ENCODE measurements at places on chromosomes 5 and 9.

GRCh38 chr5:181107699-181108098, 23.3 kb downstream of the OR2V1 start:
- DNase-seq, result no peak

DNA sequence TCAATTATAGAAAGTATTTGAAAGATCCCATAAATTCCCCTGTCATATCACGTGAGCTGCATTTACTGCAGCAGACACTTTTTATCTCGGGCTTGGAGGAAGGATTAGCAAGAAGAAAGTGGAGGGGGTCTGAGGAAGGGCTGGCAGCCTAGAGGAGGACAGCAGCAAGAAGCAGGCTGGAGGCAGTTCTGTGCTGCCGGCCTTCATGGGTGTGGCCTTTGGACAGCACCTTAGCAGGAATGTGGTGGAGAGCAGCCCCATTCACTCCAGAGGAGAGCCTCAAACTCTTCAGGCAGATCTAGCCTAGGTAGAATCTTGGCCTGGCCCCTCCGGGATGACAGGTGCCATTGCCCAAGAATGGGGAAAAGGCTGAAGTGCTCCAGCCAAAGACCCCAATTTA, 89.8 kb upstream of the GABRP start:
- DNase-seq, result no peak

DNA sequence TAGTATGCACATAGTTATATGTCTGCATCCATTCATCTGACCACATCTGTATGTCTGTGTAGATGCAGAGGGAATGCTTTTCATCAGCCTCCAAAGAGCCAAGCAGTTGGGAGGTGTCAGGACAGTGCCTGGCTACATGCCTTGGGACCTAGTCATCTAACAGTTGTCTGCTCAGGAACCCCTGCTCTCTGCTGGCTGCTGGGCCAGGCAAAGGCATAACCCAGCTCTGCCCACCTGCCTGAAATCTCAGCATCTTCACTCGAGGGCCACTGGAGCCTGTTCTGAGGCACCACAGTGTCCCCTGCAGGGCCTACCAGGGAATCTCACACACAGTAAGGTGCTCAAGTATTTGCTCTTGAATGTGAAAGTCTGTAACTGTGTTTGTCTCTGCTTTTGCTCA, 3.7 kb downstream of the C9orf50 start:
- peak; percentile 26 for DNase-seq

DNA sequence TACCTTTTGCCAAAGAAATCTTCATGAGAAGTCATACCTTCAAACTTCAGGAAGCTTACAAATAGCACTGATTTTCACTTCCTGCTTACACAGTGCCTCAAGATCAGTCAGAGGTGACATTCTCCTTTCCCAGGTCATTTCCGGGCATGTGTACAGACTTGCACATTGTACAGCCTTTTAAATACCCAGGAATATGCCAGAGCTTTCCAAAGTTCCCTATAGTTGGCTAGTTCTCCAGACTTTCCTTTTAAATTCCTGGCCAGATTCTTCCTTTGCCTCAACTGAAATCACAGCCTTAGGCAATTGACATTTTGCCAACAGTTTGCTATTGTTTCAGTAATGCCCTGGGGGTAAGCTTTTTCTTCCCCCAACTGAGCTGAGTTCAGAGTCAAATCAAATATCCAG, 47.2 kb downstream of the RFX3 start:
- no peak for DNase-seq

GRCh38 chr5:13830536-13830935, 114.0 kb downstream of the DNAH5 start:
- DNase-seq, result no peak

GRCh38 chr5:155936520-155937406, 390.2 kb upstream of the SGCD start:
- no peak for DNase-seq

DNA sequence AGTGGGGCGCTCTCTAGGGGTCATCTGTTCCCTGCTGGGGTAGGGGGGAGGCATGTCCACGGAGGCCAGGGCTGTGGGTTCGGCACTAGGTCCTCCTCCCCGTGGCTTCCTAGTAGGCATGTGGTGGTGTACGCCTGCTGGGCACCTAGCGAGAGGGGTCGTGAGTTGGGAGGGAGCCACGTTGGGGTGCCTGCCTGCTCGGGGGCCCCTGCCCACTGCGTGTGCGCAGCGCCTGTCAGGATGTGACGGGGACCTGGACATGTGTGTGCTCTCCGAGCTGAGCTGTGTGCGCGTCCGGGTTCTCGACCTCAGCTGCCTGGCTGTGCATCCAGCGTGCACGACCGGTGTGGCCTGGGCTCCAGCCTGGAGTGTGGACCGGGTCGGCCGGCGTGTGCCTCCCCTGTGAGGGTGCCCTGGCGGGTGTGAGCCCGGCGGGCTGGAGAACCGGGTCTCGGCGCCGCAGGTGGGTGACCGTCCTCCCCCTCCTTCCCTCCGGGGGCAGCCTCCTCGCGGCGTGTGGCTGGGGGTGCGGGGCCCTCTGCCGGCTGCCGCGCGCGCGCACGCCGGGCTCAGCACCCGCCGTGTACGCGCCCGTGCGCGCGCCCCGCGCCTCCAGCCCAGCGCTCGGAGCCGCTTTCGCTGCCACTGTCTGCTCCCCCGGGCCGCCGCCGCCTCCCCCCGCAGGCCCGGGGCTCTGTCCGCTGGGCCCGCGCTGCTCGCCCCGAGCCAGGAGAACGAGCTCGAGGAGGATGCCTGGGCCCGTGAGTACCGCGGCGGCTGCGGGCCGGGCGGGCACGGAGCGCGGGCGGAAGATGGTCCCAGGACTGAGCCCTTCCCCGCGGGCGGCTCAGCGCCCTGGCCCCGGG, at the start of gene PRR7:
TSS of gene PRR7 (plus strand) at position 615 of the 866 bp plus-strand sequence. CDS start 8,254 bp downstream, outside the sequence.
- peak; percentile 4 for DNase-seq

DNA sequence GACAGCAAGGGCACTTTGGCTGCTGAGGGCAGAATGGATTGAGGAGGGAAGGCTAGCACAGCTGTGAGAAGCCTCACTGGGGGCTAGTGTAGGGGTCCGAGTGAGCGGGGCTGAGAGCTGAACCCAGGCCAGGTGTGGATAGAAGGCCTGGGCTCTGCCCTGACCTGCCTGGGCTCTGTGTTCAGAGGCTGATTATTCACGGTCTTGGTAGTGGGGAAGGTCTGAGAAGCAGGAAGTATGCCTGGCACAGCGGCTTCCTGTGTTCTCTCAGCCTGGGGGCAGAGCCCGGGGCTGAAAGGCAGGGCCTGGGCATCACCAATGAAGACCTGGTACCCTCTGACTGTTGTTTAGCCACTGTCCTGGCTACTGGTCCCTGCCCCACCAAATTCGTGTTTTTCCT, 136.4 kb upstream of the TBC1D2 start:
- DNase-seq, result no peak

DNA sequence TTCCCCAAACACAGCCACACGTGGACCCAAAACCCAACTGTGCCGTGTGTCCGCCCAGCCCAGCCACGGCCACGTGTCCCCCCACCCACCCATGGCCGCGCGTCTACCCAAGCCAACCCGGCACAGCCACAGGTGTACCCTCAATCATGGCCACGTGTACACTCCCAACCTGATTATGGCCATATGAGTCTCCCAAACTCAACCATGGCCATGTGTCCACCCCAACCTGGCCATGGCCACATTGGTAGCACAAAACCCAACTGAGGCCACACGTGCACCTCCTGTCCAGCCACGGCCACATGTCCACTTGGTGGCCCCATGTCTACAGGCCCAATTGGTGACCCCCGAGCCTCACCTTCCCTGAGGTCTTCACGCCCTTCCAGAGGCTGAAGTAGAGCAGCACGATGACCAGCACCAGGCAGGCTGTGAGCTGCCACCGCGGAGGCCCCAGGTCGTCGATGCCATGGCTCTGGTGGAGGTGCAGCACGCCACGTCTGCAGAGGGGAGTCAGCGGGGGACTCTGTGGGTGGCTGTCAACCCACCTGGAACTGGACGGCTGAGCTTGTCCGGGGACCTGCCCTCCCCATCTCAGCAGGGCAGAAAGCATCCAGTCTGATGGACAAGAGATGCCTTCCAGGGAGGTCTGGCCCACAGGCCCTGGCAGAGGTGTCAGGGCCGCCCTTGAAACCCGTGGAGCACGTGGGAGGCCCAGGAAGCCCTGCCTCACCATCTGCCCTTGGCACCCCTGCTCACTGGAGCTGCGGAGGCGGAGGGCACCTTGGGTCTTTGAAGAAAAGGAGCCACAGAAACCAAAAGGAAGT, 23.5 kb downstream of the SLC6A3 start:
- no peak for DNase-seq

GRCh38 chr9:118711843-118712242, 657.4 kb downstream of the BRINP1 start:
- DNase-seq, result no peak

DNA sequence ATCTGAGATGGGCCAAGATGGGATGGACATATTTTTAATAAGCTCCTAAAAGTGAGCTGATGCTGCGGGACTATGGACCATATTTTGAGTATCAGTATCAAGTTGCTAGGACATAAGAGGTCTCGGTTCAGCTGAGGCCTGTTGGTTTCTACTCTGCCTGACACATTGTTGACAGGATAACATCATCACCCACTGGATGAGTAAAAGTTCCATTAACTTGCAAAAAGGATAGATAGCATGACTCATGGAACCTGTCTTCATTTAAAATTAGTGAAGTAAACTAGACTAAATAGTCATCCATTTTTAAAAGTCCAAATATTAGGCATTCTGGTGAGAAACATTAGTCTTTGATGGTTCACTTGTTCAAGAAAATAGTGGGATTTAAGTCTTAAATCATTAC, 33.3 kb downstream of the PARP8 start:
- no peak for DNase-seq

- no peak for DNase-seq
Observed at GRCh38 chr9:72132052-72132451, 17.2 kb upstream of the GDA start.

GRCh38 chr5:62645223-62645622, 66.6 kb downstream of the LRRC70 start:
- no peak for DNase-seq

DNA sequence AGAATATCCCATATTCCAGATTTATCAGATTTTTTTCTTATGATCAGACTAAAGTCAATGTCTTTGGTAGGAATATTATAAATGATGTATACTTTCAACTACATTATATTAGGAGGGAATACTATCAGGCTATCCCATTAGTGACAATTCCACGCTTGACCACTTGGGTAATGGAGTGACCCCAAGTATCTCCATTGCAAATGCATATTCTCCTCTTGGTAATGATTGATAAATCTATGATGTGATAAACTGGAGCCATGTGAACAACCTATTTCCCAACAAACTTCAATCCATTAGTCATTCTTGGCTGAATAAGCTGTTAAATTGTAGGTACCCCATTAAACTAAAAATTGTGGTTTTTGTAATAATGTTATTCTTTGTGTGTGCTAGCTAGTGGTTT, 12.2 kb upstream of the MPDZ start:
- no peak for DNase-seq

GRCh38 chr5:54175-54730, 37.7 kb upstream of the PLEKHG4B start:
- no peak for DNase-seq

DNA sequence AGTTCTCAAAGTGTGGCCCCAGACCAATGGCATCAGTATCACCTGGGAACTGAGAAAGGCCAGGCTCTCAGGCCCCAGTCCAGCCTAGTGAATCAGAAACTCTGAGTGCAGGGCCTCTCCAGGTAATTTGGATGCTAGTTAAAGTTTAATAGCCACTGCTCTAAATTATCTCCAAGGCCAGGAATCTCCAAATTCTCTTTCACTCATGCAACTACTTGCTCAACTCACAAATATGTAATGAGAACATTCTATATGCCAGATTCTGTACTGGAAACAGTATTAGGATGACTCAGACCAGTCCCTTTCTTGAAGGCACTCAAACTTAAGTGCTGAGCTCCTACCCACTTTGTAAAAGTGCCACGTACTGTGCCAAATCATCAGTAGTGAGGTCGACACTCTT, 84.6 kb downstream of the PAPPA start:
- DNase-seq, result no peak

- DNase-seq, result no peak
Observed at GRCh38 chr9:87199782-87200181, 252.5 kb upstream of the GAS1 start.

DNA sequence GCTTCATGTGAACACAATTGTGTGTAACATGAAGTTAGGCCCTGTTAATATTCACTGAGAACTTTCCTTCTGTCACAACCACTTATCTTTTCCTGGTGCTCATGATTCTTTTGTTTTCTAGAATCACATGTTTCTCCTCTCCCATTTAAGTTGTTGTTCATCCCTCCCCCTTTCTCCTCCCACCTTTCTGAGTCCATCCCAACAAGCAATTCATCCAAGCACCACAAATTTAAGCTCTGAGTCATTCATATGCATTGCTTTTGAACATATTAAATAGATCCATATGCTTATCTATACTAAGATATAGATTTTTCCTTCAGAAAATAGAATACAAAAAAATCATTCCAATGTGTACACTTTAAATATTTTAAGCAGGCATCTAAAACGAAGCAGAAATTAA, 75.2 kb upstream of the NFIB start:
- DNase-seq, result no peak

DNA sequence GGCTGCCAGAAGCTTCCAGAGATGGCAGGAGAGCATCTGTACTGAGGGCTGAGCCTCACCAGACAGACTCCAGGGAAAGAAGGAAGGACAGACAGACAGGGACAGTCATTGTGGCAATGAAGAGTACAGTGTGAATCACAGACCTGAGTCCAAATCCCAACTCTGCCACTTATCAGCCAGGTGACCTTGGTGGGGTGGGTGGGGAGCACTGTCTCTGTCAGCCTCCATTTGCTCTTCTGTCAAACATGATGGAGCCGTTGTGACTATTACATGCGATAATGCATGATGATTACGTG, 85.9 kb upstream of the FSTL4 start:
- no peak for DNase-seq

- no peak for DNase-seq
Observed at GRCh38 chr5:1889321-1890065, 6.8 kb upstream of the IRX4 start.

DNA sequence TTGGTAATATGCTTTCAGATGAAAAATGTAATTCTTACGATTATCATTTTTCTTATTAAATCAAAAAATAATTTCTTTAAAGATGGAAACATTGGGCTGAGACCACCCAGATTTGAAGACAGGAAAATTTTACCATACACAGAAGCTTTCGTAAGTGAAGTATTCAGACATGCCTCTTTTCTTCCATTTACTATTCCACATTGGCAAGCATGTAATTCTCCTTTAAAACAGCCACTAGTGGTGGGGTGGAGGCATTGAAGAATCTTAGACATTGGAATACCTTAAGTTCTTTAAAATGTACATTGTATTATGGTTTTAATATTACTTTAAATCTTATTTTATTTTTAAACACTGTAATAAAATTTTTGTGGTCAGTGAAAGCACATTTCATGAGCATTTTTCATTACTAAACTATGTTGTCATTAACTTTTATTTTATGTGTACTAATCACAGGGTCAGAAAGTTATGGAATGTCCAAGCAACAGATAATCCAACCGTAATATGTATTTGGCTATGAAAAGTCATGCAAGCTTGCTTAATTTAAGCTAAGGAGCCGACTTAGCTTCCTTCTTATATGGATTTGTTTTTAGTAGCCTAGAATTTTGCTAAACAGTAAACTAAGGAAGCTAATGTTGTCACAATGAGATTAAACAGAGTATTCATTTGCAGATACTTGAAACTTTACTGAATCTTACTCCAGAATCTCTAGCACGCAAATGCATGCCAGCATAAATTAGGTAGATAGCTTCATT, 97.4 kb upstream of the ALDH1A1 start:
- DNase-seq, result no peak

GRCh38 chr5:124743602-124744169, 2.8 kb downstream of the ZNF608 start:
- DNase-seq, result peak; percentile 11
